ENCODE measurements at places on chromosomes 2 and 18.

DNA sequence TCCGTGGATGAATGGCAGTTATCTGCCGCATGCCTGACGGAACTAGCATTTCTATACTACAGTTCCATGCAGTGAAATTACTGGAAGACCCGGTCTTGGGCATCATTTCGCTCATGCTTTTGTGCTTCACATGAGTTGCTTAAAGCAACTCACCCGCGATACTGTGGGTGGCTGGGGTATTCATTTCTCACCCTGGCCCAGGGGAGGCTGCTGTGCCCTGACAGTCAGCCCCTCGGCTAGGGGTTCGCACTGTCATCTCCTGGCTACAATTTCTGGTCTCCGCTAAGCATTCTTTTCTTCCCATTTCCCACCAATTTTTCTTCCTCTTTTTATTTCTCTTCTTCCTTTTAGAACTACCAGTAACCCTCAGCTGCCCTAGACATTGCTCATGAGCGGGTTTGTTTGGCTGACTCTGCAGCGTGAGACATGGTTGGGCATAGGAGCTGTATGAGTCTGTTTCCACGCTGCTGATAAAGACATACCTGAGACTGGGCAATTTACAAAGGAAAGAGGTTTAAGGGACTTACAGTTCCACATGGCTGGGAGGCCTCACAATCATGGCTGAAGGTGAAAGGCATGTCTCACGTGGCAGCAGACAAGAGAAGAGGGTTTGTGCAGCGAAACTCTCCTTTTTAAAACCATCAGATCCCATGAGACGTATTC is 16.5 kb upstream of the CNDP2 start:
- no peak for DNase-seq

GRCh38 chr2:210324458-210324857 is 9.5 kb upstream of the MYL1 start:
- DNase-seq: no peak

DNA sequence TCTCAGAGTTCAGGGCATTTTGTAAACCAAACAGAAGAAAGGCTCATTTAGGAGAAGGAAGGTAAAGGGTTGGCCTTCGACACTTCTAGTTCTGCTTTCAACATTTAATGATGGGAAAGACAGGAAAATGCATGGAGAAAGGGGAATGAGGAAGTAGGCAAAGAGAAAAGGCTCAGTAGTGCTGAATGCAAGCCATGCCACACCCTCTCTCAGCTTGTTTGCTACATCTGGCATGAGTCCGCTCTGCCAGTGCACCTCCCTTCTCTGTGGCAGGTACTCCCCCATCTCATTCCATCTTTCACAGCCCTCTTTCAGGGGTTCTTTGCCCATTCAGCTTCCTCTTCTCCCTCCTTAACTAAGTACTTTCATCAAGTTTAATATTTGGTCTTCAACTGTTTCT is 120.9 kb upstream of the ITGB6 start:
- no peak for DNase-seq

DNA sequence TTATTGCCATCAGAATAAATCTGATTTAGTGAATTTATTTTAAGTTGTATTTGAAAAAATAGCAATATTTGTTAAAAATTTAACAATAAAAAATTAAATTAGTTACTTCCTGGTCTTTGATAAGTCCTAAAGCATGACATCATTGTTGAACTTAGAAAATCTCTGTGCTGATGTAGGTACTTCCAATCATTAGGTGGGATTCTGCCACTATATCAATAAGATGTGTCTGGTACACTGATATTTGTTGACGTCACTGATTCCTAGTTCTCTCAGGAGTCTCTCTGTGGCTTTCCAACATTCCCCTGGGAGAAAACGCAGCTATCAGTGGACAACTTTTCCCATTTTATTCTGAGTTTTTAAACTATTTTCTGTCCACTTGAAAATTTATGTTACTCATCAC is 143.5 kb downstream of the GALNT13 start:
- DNase-seq: no peak

- DNase-seq: no peak
Observed at GRCh38 chr2:41027095-41027494, 575.2 kb upstream of the SLC8A1 start.

GRCh38 chr2:114389021-114389420 is 53.4 kb upstream of the DPP10 start:
- no peak for DNase-seq

- no peak for DNase-seq
Observed at GRCh38 chr2:223068071-223068470, 16.1 kb downstream of the KCNE4 start.
